Activated naive CD8-positive, alpha-beta T cell treated with anti-CD3 and anti-CD28 coated beads for 36 hours (primary cell): ENCODE measurements at places on chromosomes 4 and X.

- no peak overlapping the region for H3K4me3 ChIP-seq
- peaks cover 14% of the 10 kb centered on the region for H3K27me3 ChIP-seq
- no peaks in the 10 kb centered on the region for H3K36me3 ChIP-seq
- H3K4me1 ChIP-seq: peaks cover 11% of the 10 kb centered on the region
These were observed 86.3 kb downstream of the EGF start for GRCh38 chr4:109998867-109999584.

- no peak for DNase-seq
- H3K4me3 ChIP-seq: no peak overlapping the region
- no peak overlapping the region for H3K27ac ChIP-seq
- H3K36me3 ChIP-seq: peaks cover 37% of the 10 kb centered on the region
These were observed 58.2 kb downstream of the BRWD3 start for GRCh38 chrX:80751456-80751855.

- H3K27ac ChIP-seq: no peak overlapping the region
- no peaks in the 10 kb centered on the region for H3K4me1 ChIP-seq
- no peak overlapping the region for H3K4me3 ChIP-seq
- H3K36me3 ChIP-seq: peaks cover 12% of the 10 kb centered on the region
- no peaks in the 10 kb centered on the region for H3K27me3 ChIP-seq
These were observed 6.1 kb upstream of the BDH2 start for GRCh38 chr4:103105558-103106356.

- no peaks in the 10 kb centered on the region for H3K4me1 ChIP-seq
- H3K27me3 ChIP-seq: no peaks in the 10 kb centered on the region
- H3K36me3 ChIP-seq: peaks cover 13% of the 10 kb centered on the region
- no peak overlapping the region for H3K4me3 ChIP-seq
These were observed 94.7 kb downstream of the SEL1L3 start for GRCh38 chr4:25767877-25768725.

DNA sequence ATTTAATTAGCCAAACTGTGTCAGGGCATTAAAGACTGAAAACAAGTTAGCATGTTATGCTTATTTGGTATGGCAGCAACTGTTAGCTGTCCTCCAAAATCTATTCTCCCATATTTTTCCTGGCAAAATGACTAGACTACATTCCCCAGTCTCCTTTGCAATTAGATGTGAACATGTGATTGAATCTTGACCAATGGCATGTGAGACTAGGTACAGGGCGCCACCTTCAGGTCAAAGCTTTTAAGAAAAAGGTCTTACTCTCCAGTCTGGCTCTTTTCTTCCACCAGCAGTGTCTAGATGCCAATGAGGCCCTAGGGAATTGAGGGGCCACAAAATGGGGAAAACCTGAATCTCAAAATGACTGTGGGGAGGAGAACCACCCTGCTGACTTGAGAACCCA, 408.2 kb downstream of the SMARCA1 start:
- DNase-seq: no peak
- no peaks in the 10 kb centered on the region for H3K27me3 ChIP-seq

GRCh38 chr4:10075158-10075863, 41.3 kb downstream of the WDR1 start:
- peaks cover 3% of the 10 kb centered on the region for H3K4me1 ChIP-seq
- peaks cover 40% of the 10 kb centered on the region for H3K36me3 ChIP-seq
- no peak for DNase-seq
- no peak overlapping the region for H3K4me3 ChIP-seq
